ENCODE measurements at places on chromosomes 2 and 18. TPM values are rescaled to one million over a fixed set of nuclear protein-coding genes. Genes with fewer than 3 reads are reported as not detected.

CABLES1 gene
- 73.6 TPM for polyA plus RNA-seq

DNA sequence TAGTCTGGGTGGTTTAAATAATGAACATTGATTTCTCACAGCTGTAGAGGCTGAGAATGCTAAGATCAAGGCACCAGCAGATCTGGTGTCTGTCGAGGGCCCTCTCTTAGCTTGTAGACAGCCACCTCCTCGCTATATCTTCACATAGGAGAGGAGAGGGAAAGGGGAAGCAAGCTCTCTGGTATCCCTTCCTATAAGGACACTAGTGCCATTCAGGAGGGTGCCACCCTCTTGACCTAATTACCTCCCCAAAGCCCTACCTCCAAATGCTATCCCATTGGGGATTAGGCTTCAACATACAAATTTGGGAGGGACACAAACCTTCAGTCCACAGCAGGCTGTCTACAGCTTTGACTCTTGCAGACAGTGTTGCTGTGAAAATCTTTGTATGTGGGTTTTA lies 76.7 kb downstream of the BOLA3 start:
- DNase-seq, result no peak

POTEI gene
- 0.90 TPM for polyA plus RNA-seq

LHCGR gene
- polyA plus RNA-seq, result 0.09 TPM

STPG4 gene
- 0.73 TPM for polyA plus RNA-seq

DNA sequence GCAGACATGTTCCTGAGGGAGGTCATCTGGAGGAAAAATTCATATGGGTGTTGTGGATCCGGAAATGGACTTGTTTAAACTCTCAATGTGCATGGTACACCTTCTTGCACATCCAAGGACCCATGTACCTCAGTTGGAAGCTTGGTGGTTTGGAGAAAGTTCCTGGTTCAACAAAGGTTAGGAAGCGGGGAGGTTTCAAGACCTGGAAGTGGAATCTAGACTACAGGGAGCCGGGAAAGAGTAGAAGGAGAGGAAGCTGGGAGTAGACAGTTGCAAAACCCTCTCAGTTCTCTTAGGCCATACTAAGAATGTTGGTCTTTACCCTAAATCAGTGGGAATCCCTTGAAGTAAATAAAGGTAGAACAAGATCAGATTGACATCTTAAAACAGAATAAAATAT lies 209.8 kb upstream of the SPOPL start:
- no peak for DNase-seq

GALNT14 gene
- polyA plus RNA-seq, result 4.4 TPM

GRCh38 chr2:62439425-62439824 lies 66.6 kb downstream of the TMEM17 start:
- DNase-seq, result no peak

DNA sequence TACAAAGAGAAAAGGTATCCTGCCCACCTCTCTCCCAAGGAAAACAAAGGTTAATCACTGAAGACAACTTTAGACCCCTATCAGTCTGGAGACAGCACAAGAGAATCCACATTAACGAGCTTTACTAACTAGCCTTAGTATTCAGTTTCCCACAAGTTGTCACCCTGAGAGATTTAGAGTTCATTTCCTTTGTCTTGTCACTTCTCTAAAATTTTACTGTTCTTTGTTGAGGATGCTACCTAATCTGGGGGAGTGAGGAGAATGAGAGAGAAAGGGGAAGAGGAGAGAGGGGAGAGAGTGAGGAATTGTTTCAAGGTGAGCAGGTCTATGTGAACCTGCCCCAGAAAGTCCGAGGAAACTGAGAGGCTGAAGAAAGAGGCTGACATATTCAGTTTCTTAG lies 28.4 kb downstream of the C2orf76 start:
- no peak for DNase-seq

DNA sequence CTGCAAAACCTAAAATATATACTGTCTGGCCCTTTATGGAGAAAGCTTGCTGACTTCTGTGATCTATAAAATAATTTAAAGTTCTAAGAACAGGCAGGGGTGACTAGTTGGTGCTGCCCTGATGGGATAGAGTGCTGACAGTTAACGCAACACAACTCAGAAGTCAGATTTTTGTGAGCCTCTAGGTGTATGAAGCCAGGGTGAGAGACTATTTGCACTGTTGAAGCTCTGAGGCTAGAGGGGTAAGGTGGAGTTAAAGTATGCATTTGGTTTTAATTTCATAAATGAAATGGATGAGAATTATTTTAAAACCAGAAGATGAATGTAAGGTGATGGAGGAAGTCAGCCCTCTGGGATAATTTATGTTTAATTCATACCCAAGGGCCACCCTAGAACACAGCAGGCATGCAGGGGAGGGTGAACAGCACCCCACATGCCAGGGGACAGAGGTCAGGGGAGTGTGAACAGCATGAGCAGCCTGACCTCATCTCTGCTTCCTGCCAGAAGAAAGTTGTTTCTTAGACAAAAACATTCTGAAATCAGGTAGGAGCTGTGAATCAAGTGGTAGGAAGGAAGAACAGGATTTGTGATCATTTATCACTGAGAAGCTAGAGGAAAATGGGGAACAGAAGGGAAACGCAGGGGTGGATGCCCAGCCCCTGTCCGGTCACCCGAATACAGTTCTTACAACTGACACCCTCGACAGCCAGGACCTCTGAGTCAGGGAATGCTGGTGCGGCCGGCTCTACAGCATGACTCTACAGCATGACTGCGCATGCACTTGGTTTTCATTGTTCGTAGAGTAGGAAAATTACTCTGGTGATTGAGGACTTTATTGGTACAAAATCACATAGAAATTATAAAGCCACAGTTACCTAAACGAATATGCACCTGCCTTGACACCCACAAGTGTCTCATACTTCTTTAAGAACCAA lies 93.1 kb downstream of the MBP start:
- no peak for DNase-seq

- no peak for DNase-seq
Observed at GRCh38 chr2:15169326-15170069, 391.6 kb downstream of the NBAS start.

GRCh38 chr18:36419188-36419899 lies 121.8 kb downstream of the FHOD3 start:
- DNase-seq, result peak; percentile 23

GRCh38 chr18:3453540-3454364 lies 3.8 kb downstream of the TGIF1 start:
- DNase-seq, result peak; percentile 88
